ENCODE measurements at places on chromosomes 12 and 14.

DNA sequence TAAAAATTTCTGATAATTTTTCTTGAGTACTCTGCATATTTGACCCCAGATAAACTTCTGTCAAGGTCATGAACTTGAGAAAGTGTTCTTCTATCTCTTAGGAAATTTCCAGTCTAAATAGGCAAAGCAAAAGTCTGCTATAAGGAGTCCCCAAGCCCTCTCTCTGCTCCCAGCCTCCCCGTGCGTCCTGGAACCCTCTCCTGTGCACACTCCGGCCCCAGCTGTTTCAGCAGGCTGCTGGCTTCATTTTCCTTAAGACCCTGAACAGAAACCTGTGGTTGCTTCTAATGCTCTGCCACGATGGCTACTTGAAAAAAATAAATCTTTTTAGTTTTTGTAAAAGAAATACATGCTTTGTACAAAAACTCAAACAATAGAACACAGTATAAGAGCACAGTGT is 14.7 kb downstream of the KRT2 start:
- DNase-seq = peak; percentile 11

DNA sequence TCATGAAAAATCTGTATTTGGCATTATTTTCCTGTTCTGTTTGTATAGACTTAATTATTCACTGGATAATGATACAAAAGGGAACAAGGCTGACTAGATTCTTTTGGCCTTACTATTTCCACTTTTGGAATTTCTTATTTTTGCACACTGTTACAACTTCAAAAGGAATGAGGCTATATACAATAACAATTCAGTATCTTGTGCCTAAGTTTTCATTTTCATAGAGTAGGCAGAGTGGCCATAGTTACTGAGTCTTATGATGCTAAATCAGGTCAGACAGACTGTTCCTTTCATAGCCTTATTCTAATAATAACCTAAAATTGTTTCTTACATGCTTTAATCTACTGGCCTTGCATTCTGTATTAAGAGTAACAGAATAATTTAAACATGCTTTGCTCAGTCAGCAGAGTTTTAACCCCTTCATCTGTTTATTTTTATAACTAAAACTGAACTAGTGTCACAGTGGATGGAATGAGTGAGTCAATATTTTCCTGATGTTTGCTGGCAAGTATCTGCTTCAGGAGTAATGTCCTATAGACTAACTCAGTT is 10.5 kb downstream of the TTC8 start:
- no peak for DNase-seq

- no peak for DNase-seq
Observed at GRCh38 chr12:92047393-92047826, 98.2 kb downstream of the BTG1 start.

DNA sequence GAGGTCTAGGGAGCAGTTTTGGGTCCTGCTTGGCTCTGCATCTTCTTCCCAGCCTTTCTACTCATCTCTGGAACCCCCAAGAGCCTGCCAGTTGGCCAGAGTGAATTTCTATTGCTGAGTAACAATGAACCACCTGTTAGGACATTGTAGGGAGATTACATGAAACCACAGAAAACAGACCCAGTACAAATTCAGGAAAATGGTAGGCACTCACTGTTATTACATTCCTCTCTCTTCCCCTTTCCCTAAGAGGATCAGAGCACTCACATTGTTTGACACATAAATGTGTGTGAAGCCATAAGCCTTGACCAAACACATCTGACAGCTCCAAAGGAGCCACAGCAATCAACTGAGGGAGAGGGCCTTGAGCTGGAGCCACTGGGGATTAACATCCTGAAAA is 216.1 kb downstream of the TMEM132D start:
- DNase-seq = no peak

DNA sequence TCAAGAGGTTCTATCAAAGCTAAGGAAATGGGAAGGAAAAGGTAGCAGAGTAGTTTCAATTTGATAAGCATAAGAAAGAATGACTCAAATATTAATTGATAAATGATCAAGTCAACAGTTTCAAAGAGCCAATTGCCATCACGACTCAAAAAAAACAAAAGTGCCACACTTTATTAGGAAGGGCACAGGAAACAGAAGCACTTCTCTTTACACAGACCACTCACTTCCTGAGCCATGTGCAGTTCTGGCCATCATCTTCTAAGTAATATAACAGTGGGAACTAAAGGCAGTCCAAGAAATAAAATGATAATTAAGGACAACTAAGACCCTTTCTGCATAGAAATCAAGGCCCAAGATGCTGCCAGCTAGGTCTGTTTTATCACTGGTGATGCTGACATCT is 13.2 kb downstream of the TM7SF3 start:
- DNase-seq = no peak

Measured in D341Med (cell line).